ENCODE measurements at places on chromosomes 2 and 18.

DNA sequence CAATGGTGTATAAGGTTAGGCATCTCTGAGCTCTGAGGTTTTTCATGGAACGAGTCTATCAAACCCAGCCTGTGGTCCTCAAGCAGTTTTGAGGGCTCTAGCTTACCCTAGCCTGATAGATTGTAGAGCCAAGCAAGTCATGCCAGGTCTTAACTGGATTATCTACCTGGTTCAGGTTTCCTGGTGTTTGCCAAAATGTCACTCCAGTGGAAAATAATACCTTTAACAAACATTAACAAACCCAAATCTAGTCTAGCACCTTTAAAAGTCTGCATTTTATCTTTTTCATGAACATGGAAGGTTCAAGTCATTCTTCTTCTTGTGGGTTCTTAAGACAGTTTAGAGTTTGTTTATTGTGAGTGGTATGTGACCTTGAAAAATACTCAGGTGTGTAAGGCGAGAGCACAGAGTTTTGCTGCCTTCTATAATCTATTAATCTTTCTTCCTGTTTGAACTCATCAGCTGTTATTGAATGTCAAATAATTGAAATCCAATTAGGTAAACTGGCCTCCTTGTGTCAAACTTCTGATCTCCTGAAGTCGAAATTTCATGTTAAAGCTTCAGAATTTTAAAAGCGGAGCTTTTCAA is 13.4 kb upstream of the ADGRF3 start:
- DNase-seq: no peak

DNA sequence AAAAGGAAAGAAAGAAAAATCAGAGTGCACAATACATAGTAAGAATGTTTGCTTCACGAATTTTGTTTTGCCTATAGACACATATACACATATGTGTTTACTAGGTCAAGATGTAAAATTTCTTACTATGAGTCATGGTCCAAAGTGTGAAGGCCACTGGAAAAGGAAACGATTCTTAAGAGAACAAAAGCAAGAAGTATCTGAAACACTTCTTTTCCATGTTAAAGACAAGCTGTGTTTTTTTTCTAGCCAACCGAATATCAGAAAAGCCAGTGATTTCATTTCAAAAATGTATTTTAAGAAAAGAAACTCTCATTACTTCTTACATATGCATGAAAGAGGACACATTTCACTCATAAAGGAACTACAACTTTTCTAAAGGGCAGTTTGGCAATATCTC is 24.9 kb downstream of the PECR start:
- no peak for DNase-seq

DNA sequence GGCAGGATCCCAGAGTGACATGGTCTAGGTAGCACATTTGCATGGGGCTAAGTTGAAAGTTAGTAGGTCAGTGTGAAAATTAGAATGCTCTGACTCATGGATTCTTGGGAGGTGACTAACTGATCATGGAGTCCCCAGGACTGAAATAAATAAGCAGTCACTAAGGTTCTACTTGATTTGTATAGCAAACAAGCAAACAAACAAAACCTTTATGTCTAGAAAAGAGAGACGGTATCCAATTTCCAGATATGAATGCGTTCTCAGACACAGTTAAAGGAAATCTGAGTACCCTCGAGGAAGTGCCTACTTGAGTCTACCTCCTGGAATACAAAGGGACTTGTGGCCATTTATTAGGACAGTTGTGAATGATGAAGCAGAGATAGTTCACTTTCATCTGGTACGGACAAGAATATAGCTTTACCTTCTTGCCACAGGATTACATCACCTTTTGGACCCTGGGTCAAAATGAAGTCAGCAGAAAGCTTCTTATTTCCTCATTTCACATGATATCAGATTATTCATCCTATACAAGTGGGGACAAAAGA is 54.3 kb upstream of the AGPS start:
- DNase-seq: no peak

GRCh38 chr18:47490882-47491281 is 239.4 kb upstream of the SKOR2 start:
- no peak for DNase-seq

- no peak for DNase-seq
These were observed 1282.4 kb upstream of the PIK3C3 start for GRCh38 chr18:40672590-40672989.

All from erythroblast (primary cell).